Progenitor cell of endocrine pancreas (in vitro differentiated cells): ENCODE measurements at places on chromosomes 7 and 10. TPM values are rescaled to one million over a fixed set of nuclear protein-coding genes. Genes with fewer than 3 reads are reported as not detected.
A peak's percentile ranks its signal among the peaks of the same experiment; 100 is the strongest.

Gene CYP17A1
- not detected in 2 replicates for total RNA-seq

Gene CAMK2B
- total RNA-seq, result 9.3 and 12.2 TPM in 2 replicates

Gene ANKRD30A
- total RNA-seq, result not detected in 2 replicates

Gene ADGRA1
- total RNA-seq, result 1.1 and 1.2 TPM in 2 replicates

Gene ZEB1
- total RNA-seq, result 1.2 and 1.7 TPM in 2 replicates

Gene SFTPA1
- total RNA-seq, result 0.22 TPM in 1 of 2 replicates, not detected in the other

Gene GNG11
- total RNA-seq, result not detected in 2 replicates

- peaks cover 1% of the 10 kb centered on the region for H3K4me1 ChIP-seq
- H3K36me3 ChIP-seq, result peaks cover 2% of the 10 kb centered on the region
- no peaks in the 10 kb centered on the region for H3K27me3 ChIP-seq
Measured at GRCh38 chr7:96314402-96315124, 7.3 kb downstream of the SLC25A13 start.

- H3K27me3 ChIP-seq, result no peaks in the 10 kb centered on the region
- H3K27ac ChIP-seq, result peak overlapping the region; percentile 97
- H3K4me3 ChIP-seq, result peak overlapping the region; percentile 47
- peaks cover 55% of the 10 kb centered on the region for H3K4me1 ChIP-seq
Measured at GRCh38 chr10:28807760-28808613, 130.7 kb downstream of the BAMBI start.

GRCh38 chr10:132156382-132156781 lies 30.4 kb upstream of the DPYSL4 start:
- no peak overlapping the region for H3K27ac ChIP-seq
- no peak for DNase-seq
- peaks cover 12% of the 10 kb centered on the region for H3K27me3 ChIP-seq
- H3K4me1 ChIP-seq, result no peaks in the 10 kb centered on the region
- no peak overlapping the region for H3K4me3 ChIP-seq
- H3K36me3 ChIP-seq, result no peaks in the 10 kb centered on the region

GRCh38 chr10:98659951-98660350 lies 213.2 kb upstream of the HPS1 start:
- H3K4me1 ChIP-seq, result no peaks in the 10 kb centered on the region
- H3K27ac ChIP-seq, result no peak overlapping the region
- no peak for DNase-seq
- no peaks in the 10 kb centered on the region for H3K36me3 ChIP-seq
- no peaks in the 10 kb centered on the region for H3K27me3 ChIP-seq

GRCh38 chr7:44735403-44736165 lies 13.1 kb upstream of the ZMIZ2 start:
- DNase-seq, result no peak
- H3K4me1 ChIP-seq, result no peaks in the 10 kb centered on the region
- no peaks in the 10 kb centered on the region for H3K27me3 ChIP-seq
- H3K36me3 ChIP-seq, result no peaks in the 10 kb centered on the region
- H3K4me3 ChIP-seq, result no peak overlapping the region

DNA sequence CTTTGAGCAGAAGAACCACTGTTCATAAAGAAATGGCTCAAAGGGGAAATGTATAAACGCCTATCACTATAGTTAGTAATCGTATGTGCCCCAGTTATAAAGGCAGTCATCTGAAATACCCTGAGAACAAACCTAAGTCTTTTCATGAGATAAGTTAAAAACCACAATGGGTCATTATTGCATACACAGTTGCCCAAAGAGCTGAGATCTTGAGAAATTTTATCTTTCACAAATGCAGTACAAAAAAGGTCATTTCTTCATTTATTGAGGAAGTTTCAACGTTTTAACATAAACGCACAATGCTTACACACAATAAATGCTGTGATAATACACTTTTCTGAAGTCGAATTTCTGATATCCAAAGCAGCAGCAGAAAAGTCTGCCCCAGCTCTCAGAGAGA lies 114.4 kb downstream of the MICU1 start:
- H3K27ac ChIP-seq, result no peak overlapping the region
- H3K4me1 ChIP-seq, result no peaks in the 10 kb centered on the region
- peaks cover 15% of the 10 kb centered on the region for H3K36me3 ChIP-seq
- H3K4me3 ChIP-seq, result no peak overlapping the region

GRCh38 chr10:128928231-128928836 lies 538.7 kb upstream of the MGMT start:
- no peaks in the 10 kb centered on the region for H3K4me1 ChIP-seq
- H3K27ac ChIP-seq, result no peak overlapping the region
- peaks cover 35% of the 10 kb centered on the region for H3K27me3 ChIP-seq
- no peaks in the 10 kb centered on the region for H3K36me3 ChIP-seq

GRCh38 chr10:58696736-58697135 lies 184.1 kb downstream of the BICC1 start:
- H3K36me3 ChIP-seq, result no peaks in the 10 kb centered on the region
- H3K27ac ChIP-seq, result no peak overlapping the region
- H3K4me3 ChIP-seq, result no peak overlapping the region
- no peaks in the 10 kb centered on the region for H3K27me3 ChIP-seq
- DNase-seq, result no peak

DNA sequence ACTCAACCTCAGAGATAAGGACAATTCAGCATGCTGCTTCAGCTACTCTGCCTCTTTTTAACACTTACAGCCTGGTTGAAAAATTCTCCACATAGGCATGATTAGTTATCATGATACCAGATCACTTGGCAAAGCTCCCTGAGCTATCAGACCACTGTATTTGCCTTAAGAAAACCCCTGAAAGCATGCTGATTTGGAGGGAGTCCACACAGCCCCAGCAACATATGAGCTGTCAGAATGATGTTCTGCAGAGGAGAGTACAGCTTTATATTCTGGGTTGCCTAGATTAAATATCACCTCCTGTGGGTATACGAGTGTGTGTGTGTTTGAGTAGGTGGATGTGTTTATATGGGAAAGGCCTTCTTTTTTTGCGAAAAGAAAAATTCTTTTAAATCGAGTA lies 170.2 kb upstream of the CHRM2 start:
- DNase-seq, result no peak
- peaks cover 2% of the 10 kb centered on the region for H3K4me1 ChIP-seq
- H3K4me3 ChIP-seq, result no peak overlapping the region
- no peaks in the 10 kb centered on the region for H3K27me3 ChIP-seq
- H3K27ac ChIP-seq, result no peak overlapping the region
- H3K36me3 ChIP-seq, result no peaks in the 10 kb centered on the region

GRCh38 chr10:52438119-52438518 lies 124.0 kb downstream of the DKK1 start:
- no peak for DNase-seq
- H3K4me1 ChIP-seq, result no peaks in the 10 kb centered on the region
- no peak overlapping the region for H3K4me3 ChIP-seq
- no peak overlapping the region for H3K27ac ChIP-seq
- no peaks in the 10 kb centered on the region for H3K27me3 ChIP-seq

GRCh38 chr10:74047871-74048270 lies 50.0 kb downstream of the VCL start:
- no peak overlapping the region for H3K4me3 ChIP-seq
- H3K4me1 ChIP-seq, result peaks cover 1% of the 10 kb centered on the region
- H3K27ac ChIP-seq, result no peak overlapping the region
- H3K27me3 ChIP-seq, result no peaks in the 10 kb centered on the region
- H3K36me3 ChIP-seq, result peaks cover 16% of the 10 kb centered on the region

DNA sequence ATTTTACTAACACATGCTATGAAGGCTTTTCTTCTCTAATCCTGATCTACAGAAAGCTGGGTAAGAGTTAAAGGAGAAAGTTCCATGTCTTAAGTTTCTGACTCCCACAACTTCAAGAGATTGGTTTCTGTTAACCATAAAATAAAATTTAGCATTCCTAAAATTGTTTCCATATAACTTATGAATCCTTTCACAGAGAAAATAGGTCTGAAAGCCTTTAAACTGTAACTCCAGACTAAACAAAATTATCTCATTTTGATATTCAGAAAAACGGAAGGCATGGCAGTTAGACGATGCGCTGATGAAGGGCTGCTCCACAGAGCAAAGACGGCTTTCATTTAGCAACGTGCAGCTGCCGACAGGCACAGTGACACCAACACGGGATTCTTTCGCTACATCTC lies 133.3 kb downstream of the SLC25A13 start:
- H3K27me3 ChIP-seq, result no peaks in the 10 kb centered on the region
- H3K36me3 ChIP-seq, result peaks cover 22% of the 10 kb centered on the region
- no peak for DNase-seq
- no peak overlapping the region for H3K27ac ChIP-seq

DNA sequence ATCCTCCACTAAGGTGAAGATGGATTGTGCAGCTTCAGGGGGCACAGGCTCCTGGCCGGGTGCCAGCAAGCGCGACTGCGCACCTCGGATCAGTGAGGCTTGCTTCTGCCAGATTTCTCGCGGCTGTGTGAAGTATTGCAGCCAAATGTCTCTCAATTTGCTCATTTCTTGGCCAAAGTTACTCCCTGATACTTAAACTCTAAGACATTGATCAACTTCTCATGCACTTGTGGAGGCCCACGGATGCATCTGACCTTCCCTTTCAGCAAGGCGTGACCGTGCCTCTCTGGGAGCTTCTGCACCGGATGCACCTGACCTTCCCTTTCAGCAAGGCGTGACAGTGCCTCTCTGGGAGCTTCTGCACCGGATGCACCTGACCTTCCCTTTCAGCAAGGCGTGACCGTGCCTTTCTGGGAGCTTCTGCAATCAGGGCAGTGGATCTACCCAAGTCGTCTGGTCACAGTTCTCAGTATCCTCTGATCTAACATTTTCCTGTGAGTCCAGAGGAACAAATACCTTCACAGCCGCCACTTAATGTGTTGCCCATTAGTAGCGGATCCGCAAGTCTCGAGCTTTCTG lies 248.3 kb downstream of the ADARB2 start:
- no peaks in the 10 kb centered on the region for H3K36me3 ChIP-seq
- H3K27me3 ChIP-seq, result peaks cover 11% of the 10 kb centered on the region
- H3K27ac ChIP-seq, result no peak overlapping the region
- no peak for DNase-seq

DNA sequence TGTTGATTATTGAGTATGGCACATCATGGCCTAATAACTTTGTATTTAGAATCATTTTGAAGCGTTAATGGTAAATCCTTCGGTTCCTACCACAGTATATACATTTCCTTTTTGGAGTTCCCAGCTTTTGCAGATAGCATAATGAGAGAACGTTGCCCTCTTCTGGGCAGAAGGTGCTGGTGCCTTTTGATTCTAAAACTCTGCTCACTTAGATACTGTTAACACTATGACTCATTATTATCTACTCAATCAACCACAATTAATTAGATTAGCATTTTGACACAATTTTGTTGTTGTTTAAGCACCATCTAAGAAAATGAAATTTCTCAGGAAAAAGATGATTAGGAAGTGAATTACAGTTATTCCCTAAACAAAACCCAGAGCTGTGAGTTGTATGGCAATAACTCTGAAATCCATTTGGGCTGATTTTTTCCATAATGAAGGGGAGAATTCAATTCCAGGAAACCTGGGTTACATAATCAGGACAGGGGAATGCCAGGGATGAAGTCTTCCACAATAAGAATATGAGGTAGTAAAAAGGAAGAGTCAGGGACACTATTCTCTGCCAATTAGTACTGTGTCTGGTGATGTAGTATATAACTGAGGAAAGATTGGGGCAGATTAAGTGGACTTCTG lies 11.5 kb upstream of the DLD start:
- H3K27ac ChIP-seq, result no peak overlapping the region
- H3K4me3 ChIP-seq, result no peak overlapping the region
- H3K36me3 ChIP-seq, result no peaks in the 10 kb centered on the region
- H3K4me1 ChIP-seq, result peaks cover 4% of the 10 kb centered on the region

DNA sequence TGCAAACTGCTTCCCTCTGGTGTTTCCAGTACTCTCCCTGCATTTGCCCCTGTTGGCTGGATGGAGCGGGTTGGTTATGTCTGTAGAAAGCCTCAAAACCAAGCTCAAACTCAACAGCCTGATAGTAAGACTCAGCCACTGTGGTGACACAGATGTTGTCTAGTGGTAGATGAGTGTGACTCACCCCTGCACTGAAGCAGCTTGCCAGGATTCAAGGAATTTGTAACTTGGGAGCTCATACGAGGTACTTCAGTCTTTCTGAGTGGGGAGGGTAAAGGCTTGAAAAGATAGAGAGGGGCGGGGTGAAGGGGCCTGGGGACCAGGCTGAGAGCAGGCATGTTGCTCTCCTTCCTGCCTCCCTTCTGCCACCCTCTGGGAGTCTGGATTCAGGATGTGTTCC lies 22.9 kb upstream of the AQP1 start:
- peaks cover 12% of the 10 kb centered on the region for H3K4me1 ChIP-seq
- no peak overlapping the region for H3K27ac ChIP-seq
- no peak overlapping the region for H3K4me3 ChIP-seq
- DNase-seq, result no peak
- peaks cover 3% of the 10 kb centered on the region for H3K36me3 ChIP-seq

DNA sequence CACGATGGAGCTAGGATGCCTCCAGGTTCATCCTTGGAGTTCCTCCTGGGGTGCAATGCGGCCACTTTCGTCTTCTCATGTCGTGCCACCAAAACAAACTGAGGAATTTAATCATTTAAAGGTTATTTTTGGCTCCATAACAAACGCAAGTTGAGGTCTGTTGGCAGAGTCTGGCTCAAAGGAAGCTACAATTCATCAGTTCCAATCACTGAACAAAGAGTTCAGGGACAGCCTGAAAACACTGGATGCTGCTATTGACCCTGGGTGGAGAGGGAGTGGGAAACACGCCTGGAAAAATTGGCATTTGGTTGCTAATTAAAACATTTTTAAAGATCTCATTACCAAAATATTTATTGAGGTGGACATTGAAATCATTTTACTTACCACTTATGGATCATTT lies 11.4 kb upstream of the MGMT start:
- no peaks in the 10 kb centered on the region for H3K36me3 ChIP-seq
- no peak overlapping the region for H3K27ac ChIP-seq
- H3K4me1 ChIP-seq, result no peaks in the 10 kb centered on the region
- DNase-seq, result no peak

DNA sequence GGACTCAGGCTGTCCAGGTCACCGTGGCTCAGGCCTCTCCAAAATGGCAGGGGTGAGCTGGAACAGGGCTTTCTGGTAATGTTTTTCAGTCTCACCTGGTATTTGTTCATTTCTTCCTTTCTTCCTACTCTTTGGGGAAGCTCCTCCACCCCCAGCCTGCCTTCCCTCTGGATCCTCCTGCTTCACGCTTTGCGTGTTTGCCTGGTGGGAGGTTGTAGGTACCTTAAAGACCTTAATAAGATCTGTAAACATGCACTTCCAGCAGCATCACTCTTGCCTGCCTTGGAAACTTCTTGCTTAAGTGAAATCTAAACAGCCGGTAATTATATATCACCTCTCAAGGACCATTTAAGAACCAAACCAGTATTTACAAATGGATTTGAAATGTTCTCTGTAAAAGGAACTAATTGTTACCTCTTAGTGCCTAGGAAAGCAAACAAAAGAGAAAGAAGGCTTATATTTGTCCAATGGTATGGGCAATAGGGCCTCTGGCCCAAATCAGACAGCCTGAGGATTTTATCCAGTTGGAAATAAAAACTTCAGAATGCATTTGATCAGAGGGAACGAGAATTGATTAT lies 339.9 kb downstream of the CCSER2 start:
- peaks cover 67% of the 10 kb centered on the region for H3K27me3 ChIP-seq
- DNase-seq, result no peak
- no peak overlapping the region for H3K27ac ChIP-seq
- peaks cover 3% of the 10 kb centered on the region for H3K4me1 ChIP-seq
- H3K4me3 ChIP-seq, result no peak overlapping the region
- no peaks in the 10 kb centered on the region for H3K36me3 ChIP-seq

GRCh38 chr7:80216996-80217842 lies 82.6 kb downstream of the GNAI1 start:
- peak overlapping the region; percentile 12 for H3K27ac ChIP-seq
